ENCODE measurements at places on chromosomes 6 and 20.

DNA sequence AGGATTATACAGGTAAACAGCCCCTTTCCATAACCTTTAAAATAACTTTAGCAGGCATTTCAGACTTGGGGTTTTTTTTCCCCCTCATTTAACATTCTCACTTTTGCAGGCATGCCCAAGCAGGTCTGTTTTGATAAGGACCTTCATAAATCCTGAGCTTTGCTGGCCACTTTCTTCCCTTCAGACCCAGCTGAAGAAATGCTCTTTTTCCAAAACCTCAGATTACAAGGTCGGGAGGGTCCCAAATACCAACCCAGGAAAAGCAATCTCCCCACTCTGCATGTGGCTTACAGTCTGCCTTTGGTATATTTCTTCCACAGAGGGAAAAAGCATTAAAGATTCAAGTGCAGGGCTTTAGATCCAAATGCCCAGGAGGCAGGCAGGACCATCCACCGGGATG lies 6.8 kb downstream of the NFATC2 start:
- DNase-seq: no peak

GRCh38 chr6:727856-728255 lies 34.9 kb upstream of the EXOC2 start:
- DNase-seq: no peak

GRCh38 chr20:3223994-3224680 lies 14.8 kb downstream of the ITPA start:
- no peak for DNase-seq

DNA sequence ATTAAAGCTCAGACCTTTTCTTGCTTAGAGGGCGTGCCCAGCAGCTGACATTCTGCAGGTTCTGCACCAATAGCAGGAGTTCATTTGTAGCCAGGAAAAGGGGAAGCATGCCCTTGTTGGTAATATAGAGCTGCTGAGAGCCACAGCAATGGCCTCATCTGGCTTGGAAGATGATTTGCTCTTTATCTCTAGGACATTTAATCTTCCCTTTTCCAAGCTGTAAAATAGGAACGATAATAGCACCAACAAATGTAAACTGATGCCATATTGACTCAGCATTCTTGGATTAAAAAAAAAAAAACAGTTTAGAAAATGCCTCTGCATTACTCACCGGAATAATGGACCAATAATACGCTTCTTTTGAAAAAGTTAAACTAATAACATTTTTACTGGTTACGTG lies 93.4 kb upstream of the SLC2A12 start:
- DNase-seq: no peak

DNA sequence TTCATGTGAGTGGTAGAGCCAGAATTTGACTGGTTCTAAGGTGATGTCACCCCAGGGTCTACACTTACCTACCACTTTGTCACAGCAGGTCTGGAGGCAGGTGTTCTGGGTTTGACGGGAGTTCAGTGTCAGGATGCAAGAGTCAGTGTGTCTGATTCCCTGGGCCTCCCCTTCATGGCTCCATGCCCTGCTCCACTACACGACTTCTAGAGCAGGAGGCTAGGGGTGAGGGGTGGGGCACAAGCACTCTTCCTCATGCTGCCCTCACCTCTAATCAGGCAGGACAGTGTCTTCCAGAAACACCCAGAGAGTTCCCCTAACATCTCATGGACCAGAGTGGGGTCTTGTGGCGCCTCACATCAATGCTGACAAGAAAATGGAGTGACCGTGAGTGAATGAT lies 118.2 kb downstream of the CDC5L start:
- DNase-seq: no peak

GRCh38 chr6:34390531-34391472 lies 1.7 kb downstream of the NUDT3 start:
- no peak for DNase-seq

Data from activated naive CD4-positive, alpha-beta T cell (primary cell).